T-helper 2 cell treated with Interferon-gamma antibody and Interleukin-4, amounts not matched to agents 5 μg/mL and 100 μg/mL, for 36 hours (primary cell): ENCODE measurements at places on chromosomes 7 and 10.

GRCh38 chr7:129208667-129209066 lies 16.2 kb upstream of the AHCYL2 start:
- no peak for DNase-seq

- DNase-seq = no peak
Observed at GRCh38 chr7:11737723-11738122, 94.3 kb downstream of the THSD7A start.

DNA sequence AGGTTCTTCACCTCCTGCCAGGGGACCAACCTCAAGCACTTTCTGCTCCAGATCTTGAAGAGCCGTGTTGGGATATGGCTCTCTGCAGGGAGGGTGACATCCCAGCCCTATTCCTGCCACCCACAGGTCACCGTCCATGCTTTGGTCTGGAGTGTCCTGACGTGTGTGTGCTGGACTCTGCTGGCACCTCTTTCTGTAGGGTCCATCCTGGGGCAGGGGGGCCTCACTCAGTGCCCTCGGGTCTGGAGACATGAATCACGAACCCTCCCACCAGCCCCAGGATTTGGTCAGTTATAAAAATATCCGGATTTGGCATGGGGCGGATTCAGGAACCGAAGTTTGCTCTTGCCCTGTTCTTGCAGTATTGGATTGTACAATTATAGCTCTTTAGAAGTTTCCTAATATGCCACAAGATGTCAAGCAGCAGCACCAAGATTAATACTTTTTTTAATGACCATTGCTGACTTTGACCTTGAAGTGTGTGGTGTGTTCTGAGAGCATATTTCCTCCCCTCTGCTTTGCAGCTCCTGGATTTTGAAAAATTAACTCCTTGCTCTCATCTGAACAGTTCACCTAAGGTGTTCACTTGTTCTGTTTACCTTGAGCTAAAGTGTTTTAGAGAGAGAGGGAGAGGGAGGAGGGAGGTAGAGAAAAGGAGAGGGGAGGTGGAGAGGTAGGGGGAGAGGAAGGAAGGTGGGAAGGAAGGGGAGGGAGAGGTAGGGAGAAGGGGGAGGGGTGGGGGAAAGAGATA lies 95.4 kb upstream of the SHH start:
- DNase-seq = no peak

- no peak for DNase-seq
Observed at GRCh38 chr7:113684165-113684564, 234.6 kb downstream of the PPP1R3A start.

- no peak for DNase-seq
Observed at GRCh38 chr7:99005776-99006175, 127.4 kb downstream of the TRRAP start.

DNA sequence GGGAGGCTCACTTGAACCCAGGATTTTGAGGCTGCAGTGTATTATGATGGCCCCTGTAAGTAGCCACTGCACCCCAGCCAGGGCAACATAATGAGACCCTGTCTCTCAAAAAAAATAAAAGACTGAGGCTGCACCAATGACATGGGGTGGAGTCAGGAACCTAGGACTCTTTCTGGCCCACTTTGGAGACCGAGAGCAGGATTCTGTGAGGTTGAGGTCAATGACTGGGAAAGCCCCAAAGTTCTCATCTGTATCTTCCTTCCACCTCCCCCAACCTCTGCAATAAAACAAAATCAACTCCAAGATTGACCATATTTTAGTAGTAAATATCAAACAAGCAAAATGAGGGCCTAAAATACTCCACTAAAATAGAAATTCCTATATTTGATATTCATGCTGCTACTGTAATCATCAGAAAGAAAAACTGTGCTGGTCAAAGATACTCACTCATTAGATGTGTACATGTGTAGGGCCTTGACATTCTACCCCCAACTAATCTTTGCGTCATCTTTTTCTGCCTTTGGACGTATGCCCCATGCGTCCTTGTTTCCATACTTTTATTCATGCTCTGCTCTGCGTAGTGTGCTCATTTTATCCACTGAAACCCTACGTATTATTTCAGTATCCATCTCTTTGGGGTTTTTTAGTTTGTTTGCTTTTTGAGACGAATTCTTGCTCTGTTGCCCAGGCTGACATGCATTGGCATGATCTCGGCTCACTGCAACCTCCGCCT lies 23.8 kb downstream of the WBP1L start:
- no peak for DNase-seq
